Stimulated activated CD4-positive, alpha-beta T cell treated with anti-CD3 and anti-CD28 coated beads, Interleukin-1b, Interleukin-23, amount 100 ng/mL, for 4 hours (primary cell): ENCODE measurements at places on chromosomes 4 and X.

- no peak for DNase-seq
Observed at GRCh38 chr4:144985014-144985413, 113.0 kb downstream of the ANAPC10 start.

- no peak for DNase-seq
Observed at GRCh38 chrX:19017271-19017670, 33.4 kb upstream of the PHKA2 start.

- DNase-seq: no peak
Observed at GRCh38 chr4:58843455-58843854, 1733.3 kb upstream of the IGFBP7 start.

GRCh38 chr4:25753239-25753638, 97.6 kb downstream of the SLC34A2 start:
- no peak for DNase-seq

GRCh38 chrX:129556806-129557315, 16.8 kb downstream of the OCRL start:
- no peak for DNase-seq
